ENCODE measurements at places on chromosomes 2 and 18.

- DNase-seq: no peak
These were observed 22.4 kb upstream of the STAT4 start for GRCh38 chr2:191173206-191173605.

GRCh38 chr18:52150050-52150449, 189.9 kb upstream of the DCC start:
- DNase-seq: no peak

GRCh38 chr2:150438654-150439053, 48.8 kb downstream of the RND3 start:
- DNase-seq: no peak

GRCh38 chr2:55225481-55226020, 6.5 kb downstream of the CLHC1 start:
- no peak for DNase-seq

Data from cardiac septum (tissue), 1 donor.